ENCODE measurements at places on chromosomes 7 and 10. TPM values are rescaled to one million over a fixed set of nuclear protein-coding genes. Genes with fewer than 3 reads are reported as not detected.

The TBC1D12 gene
- 16.9 TPM for total RNA-seq

The PNLIP gene
- total RNA-seq, result not detected

The MAGI2 gene
- total RNA-seq, result 13.8 TPM

The CLDN3 gene
- not detected for total RNA-seq

The ANXA8L1 gene
- total RNA-seq, result not detected

The AKR1C3 gene
- total RNA-seq, result 41.5 TPM

The ZPBP gene
- not detected for total RNA-seq

The SLC18A2 gene
- total RNA-seq, result not detected

The GARIN1A gene
- total RNA-seq, result 2.4 TPM

The MMD2 gene
- not detected for total RNA-seq

The MACC1 gene
- 0.24 TPM for total RNA-seq

The PPA1 gene
- total RNA-seq, result 158 TPM

The ASB10 gene
- total RNA-seq, result not detected

The ACSM6 gene
- total RNA-seq, result not detected

The PIK3AP1 gene
- total RNA-seq, result not detected

The AKR1C8 gene
- not detected for total RNA-seq

The MLXIPL gene
- total RNA-seq, result not detected

The TNRC18 gene
- 83.9 TPM for total RNA-seq

The GBX1 gene
- total RNA-seq, result not detected

The MET gene
- 33.5 TPM for total RNA-seq

The NPY gene
- not detected for total RNA-seq

The ERLIN1 gene
- total RNA-seq, result 35.0 TPM

The AFAP1L2 gene
- total RNA-seq, result 1.8 TPM

The PNLIPRP3 gene
- not detected for total RNA-seq

The NODAL gene
- total RNA-seq, result not detected

The RBP3 gene
- total RNA-seq, result not detected

The TBXAS1 gene
- total RNA-seq, result 0.32 TPM

The LRRC4 gene
- total RNA-seq, result 0.12 TPM

The CALHM3 gene
- not detected for total RNA-seq

The TAF6 gene
- 40.7 TPM for total RNA-seq

The PLXNA4 gene
- total RNA-seq, result 2.8 TPM

The TCAF2 gene
- total RNA-seq, result 7.6 TPM

The C10orf90 gene
- not detected for total RNA-seq

The CYP2E1 gene
- total RNA-seq, result 1.3 TPM

The CYP3A7 gene
- total RNA-seq, result not detected

The FAM25G gene
- not detected for total RNA-seq

Measured in hair follicle dermal papilla cell (primary cell).